ENCODE measurements at places on chromosomes 11 and 22. TPM values are rescaled to one million over a fixed set of nuclear protein-coding genes. Genes with fewer than 3 reads are reported as not detected.

Gene RANGAP1
- 112 TPM for total RNA-seq

Gene RPS25
- 1,967 TPM for total RNA-seq

Gene MIAT
- total RNA-seq, result 0.41 TPM

Gene INTS4
- total RNA-seq, result 86.7 TPM

Gene SLC25A18
- total RNA-seq, result not detected

Gene SNX19
- total RNA-seq, result 82.4 TPM

Gene SCN4B
- total RNA-seq, result 0.70 TPM

Gene FGF19
- total RNA-seq, result 1.7 TPM

- no peak for DNase-seq
These were observed 46.2 kb downstream of the IGF2 start for GRCh38 chr11:2092956-2093412.

GRCh38 chr11:14499178-14499559 lies 442 bp downstream of the COPB1 start:
- DNase-seq, result no peak

- DNase-seq, result no peak
These were observed 44.6 kb upstream of the PAK1 start for GRCh38 chr11:77518471-77518870.

DNA sequence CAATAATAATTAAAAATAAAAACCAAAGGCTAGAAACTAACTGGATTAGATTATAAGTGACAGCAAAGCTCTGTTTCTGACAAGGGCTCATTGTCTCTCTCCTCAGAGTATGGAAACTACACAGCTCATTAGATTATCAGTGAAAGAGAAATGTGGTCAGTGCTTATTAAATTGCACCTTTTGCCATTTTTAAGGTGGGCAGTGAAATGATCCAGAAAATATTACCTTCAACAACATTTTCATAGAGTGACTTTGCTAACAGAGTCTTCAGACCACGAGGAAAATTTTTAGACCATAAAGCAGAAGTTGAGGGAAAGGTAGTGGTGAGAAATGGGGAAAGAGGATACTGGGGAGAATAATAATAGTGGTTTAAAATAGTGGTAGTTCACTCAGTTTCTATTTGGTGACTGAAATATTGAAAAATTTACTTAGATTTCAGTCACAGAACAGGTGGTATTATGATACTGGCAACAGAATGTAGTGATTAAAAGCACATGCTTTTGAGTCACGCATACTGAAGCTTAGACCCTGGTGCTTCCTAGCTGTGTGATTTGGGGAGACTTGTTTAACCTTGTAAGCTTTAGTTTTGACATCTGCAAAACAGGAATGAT lies 684.0 kb upstream of the CCDC90B start:
- DNase-seq, result no peak

GRCh38 chr11:44955015-44955738 lies 4.5 kb upstream of the TP53I11 start:
- DNase-seq, result no peak

DNA sequence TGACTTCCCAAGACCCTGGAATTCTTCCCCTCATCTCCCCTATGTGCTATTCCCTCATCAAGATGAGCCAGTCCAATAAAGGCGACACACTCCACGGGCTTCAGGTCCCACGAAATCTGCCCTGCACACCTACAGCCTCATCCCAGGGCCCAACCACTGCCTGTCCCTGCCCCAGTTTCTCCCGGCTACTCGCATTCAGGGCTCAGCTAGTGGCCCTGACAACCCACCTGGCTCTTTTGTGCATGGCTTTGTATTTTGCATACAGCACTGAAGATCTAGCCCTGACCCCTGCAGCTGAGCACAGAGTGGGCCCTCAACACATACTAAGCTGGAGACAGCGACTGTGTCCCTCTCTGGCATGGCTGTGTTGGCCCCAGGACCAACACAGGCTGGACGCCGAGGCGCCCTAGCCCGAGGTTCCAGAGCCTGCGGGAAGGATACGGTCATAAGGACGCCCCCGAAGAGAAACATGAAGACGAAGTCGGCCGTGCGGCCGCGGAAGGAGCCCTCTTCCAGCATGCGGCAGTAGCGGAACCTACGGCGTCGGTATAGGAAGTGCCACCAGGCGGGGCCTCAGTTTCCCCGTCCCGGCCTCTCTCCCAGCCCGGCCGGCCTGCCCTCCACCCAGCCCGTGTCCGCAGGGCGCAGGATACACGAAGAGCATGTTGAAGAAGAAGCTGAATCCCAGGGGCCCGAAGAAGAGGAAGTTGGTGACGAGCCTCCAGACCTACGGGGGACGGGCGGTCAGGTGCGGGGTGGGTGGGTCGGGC lies 710 bp downstream of the DERL3 start:
- DNase-seq, result no peak

DNA sequence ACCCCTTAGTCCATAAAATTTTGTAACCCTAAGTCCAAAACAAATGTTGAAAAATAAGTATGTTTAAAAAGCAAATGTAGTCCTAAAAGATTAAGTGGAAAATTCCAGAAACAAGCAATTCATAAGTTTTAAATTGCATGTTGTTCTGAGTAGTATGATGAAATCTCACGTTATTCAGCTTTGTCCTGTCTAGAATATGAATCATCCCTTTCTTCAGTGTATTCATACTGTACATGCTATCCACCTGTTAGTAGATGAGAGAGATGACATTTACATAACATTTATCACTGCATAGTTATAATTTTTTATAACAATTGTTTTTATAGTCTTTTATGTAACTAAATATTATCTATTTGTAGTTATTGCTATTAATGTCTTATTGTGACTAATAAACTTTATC lies 622.3 kb upstream of the CHORDC1 start:
- DNase-seq, result no peak

DNA sequence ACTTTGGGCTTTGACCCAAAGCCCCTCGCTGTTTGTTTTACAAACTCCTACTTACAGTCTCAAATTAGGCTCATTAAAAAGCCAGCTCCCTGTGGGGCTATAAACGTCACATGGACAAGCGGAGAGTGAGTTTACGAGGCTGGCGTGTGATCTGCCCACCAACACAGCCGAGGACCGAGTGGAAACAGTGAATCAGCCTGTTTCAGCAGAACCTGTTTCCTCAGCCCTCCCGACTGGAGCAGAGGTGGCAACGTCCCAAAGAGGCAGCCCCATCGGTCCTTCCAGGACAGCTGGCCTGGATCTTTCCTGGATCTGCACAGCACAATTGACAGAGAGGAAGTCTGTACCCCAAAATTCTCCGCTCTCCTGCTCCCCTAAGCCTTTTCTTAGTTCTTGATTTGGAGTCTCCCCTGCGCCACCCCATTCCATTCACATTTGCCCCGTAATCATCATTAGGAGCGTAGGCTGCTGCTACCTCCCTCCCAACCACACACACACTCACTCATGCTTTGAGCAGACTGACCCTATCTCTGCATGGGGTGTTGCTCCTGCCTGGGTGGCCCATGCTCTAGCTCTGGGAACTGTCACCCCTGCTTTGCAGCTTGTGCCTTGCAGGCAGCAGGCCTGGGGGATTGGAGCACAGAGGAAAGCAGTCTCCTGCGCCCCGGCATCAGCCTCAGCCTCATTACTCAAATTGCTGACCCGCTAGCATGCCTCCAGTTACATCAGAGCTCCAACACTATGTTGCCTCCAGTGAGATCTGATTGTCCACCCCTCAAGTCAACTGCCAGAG lies 117.8 kb downstream of the NAT10 start:
- no peak for DNase-seq

GRCh38 chr11:2074266-2074825 lies 64.8 kb downstream of the IGF2 start:
- DNase-seq, result no peak

GRCh38 chr22:37610480-37611129 lies 2.0 kb downstream of the GGA1 start:
- no peak for DNase-seq

- DNase-seq, result no peak
These were observed 50.1 kb upstream of the RASSF10 start for GRCh38 chr11:12958986-12959385.

- no peak for DNase-seq
These were observed at the start of gene MRGPRE for GRCh38 chr11:3231851-3232744. Gene MRGPRE (minus strand): TSS chr11:3232417. CDS start chr11:3228799, 3,618 bp downstream.

- no peak for DNase-seq
These were observed 697 bp downstream of the LGALS1 start for GRCh38 chr22:37675930-37676735.

GRCh38 chr11:116857316-116857715 lies 19.9 kb upstream of the APOA1 start:
- no peak for DNase-seq

DNA sequence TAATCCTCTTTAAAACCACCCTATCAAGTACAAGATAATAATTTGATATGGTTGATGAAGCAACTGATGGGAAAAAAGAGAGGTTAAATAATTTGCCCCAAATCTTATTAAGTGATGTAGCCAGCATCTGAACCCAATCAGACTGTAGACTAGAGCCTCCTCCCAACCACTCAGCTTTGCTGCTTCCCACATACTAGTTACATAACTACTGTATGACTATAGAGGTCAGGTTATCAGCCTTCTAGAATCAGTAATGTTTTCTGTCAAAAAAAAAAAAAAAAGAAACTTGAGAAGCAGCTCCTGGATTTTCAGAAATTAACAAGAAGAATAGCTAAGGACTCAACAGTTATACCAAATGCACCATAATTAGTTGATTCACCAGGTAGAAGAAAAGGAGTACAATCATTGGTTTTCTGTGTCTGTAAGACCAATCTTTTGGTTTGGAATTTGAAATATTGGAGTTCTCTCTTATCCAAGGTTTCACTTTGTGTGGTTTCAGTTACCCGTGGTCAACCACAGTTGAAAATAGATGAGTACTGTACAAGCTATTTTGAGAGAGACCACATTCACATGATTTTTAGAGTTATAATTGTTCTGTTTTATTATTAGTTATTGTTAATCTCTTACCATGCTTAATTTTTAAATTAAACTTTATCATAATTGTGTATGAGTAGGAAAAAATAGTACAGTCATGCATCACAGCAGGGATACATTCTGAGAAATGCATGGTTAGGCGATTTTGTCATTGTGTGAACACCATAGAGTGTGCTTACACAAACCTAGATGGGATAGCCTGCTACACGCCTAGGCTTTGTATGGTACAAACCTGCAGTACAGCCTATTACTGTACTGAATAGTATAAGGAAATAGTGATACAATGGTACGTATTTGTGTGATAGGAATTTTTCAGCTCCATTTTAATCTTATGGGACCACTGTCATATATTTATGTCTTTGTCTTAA lies 72.2 kb downstream of the PDHX start:
- DNase-seq, result no peak

GRCh38 chr11:131588057-131588456 lies 217.6 kb downstream of the NTM start:
- no peak for DNase-seq

DNA sequence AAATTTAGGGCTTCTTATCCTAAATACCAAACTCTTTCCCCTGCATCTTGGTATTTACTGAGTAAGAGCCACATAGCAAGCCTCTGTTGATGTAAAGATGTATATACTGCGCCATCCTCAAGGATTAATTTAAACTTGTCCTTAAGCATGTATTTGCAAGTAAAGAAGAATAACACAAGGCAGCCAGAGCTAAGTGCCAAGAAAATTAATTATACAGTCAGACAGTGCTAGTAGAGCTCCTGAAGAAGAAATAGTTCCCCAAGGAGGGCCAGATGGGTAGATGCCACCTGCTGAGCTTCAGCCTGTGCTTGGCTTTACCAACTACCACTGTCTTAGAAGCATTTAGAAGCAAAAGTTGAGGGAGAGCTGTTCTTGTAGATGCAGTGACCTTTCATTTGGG lies 470.0 kb downstream of the BUD13 start:
- no peak for DNase-seq

DNA sequence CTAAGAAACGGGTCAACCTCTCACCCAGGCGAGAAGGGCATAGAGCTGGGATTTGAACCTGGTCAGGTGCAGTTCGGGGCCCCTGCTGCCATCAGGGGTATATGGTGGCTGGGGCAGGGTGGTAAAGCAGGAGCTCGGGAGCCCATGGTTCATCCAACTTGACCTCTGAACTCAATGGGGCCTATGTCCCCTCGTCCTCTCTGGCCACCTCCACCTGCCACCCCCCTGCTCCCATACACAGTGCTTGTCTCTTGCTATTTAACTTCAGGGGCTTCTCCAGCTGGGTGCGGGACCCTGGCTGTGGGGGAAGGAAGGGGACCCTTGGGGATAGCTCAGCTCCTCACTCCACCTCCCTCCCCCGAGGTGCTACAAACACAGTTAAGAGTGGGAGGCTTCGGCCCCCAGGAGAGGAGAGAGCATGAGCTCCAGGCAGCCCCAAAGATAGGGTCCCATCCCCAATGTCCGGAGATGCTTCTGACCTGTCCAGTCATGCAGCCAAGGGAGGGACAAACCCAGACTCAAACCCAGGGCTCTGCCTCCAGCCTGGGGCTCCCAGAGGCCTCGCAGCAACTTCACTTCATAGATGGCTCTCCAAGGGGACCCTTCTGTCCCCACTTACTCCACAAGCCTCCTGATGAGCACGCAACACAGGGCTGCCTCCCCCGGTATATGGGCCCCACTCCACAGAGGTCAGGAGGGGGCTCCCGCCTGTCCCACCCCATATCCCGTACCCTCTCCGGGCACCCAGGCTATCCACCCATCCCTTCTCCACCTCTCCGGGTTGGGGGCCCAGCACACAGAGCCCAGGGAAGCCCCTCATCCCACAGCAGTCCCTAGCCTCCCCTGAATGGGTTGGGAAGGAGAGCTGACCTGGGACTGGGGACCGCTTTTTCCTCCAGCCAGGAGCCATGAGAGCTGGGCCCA lies 712 bp downstream of the IL2RB start:
- no peak for DNase-seq

GRCh38 chr22:46900549-46900948 lies 138.1 kb downstream of the TBC1D22A start:
- no peak for DNase-seq
